ENCODE measurements at places on chromosomes 3 and 15. TPM values are rescaled to one million over a fixed set of nuclear protein-coding genes. Genes with fewer than 3 reads are reported as not detected.

PODXL2 gene
- 1.5 TPM for total RNA-seq

DUOXA2 gene
- not detected for total RNA-seq

GOLGA6C gene
- not detected for total RNA-seq

PLSCR2 gene
- not detected for total RNA-seq

ALPK3 gene
- total RNA-seq: 0.27 TPM

TGM5 gene
- total RNA-seq: not detected

PIF1 gene
- 3.9 TPM for total RNA-seq
